IPS-NIHi11 (cell line): ENCODE measurements at places on chromosomes 16 and 17.

GRCh38 chr17:77546772-77547241, 406.0 kb downstream of the SEC14L1 start:
- DNase-seq = peak; percentile 65

- DNase-seq = peak; percentile 71
Measured at GRCh38 chr17:46822388-46822921, 4.0 kb upstream of the WNT3 start.

DNA sequence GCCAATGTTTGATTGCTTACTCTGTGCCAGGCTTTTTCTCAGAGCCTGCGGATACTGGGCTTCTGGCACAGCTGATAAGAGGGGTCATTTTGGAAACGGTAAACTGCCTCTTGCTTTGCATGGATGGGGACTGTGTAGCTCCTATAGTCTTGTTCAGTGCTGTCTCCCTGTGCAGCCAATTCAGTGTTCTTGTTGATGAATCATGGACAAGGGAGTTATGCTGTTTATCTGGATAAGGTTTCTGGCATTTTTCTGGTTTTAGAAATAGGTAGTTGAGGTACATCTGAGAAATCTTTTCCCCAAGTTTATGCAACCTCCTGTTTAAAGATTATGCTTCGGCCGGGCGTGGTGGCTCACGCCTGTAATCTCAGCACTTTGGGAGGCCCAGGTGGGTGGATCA, 16.7 kb upstream of the TANGO6 start:
- DNase-seq = no peak

DNA sequence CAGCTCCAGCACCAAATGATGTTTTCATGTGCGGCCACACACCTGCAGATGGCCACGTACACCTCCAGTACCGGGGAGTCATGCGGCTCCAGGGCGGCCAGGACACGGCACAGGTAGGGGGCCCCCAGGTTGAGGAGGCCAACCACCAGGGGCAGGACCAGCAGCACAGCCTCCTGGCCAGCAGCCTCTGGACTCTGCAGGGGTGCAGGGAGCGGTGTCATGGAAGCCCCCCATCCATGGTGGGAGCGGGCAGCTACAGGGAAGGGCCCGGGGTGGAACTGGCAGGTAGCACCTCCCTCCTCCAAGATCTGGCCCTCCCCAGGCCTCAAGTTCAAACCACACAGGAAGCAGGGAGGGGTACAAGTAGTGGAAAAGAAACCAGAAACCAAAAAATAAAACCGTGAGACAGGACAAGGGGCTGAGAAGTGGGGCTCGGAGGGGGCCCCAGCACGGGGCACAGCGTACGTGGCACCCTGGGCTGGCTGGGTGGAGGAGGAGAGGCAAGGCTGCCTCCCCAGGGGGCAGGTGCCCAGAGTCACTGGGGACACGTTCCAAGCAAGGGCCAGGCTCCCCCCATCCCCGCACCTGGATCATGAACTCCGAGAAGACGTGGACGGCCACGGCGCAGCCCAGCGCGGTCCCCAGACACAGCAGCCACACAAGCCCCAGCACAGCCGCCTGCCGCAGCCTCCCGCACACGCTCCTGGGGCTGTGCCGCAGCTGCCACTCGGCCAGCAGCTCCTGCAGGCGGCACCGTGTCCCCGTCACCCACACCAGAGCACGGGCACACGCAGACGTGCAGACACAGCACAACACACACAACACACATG, 7.4 kb downstream of the TMC6 start:
- no peak for DNase-seq

- DNase-seq = no peak
Measured at GRCh38 chr17:41910701-41911391, 7.9 kb downstream of the ACLY start.

DNA sequence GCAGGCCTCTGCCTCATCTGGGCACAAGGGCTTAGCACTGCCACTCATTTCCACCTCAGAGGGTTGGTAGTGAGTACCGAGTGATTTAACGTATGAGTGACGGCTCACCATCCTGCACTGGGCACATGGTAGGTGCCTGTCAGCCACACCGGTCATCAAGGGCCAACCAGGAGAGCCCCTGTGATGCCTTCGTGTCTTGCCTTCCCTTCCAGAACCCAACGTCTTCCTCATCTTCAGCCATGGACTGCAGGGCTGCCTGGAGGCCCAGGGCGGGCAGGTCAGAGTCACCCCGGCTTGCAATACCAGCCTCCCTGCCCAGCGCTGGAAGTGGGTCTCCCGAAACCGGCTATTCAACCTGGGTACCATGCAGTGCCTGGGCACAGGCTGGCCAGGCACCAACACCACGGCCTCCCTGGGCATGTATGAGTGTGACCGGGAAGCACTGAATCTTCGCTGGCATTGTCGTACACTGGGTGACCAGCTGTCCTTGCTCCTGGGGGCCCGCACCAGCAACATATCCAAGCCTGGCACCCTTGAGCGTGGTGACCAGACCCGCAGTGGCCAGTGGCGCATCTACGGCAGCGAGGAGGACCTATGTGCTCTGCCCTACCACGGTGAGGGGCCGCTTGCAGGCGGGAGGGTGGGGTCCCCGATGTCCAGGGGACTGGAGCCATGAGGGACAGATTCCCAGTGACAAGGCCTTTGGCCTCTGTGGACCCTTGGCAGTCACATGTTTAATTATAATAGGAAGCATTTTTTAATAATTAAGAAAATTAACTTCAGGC, 37.1 kb downstream of the MRC2 start:
- DNase-seq = no peak

DNA sequence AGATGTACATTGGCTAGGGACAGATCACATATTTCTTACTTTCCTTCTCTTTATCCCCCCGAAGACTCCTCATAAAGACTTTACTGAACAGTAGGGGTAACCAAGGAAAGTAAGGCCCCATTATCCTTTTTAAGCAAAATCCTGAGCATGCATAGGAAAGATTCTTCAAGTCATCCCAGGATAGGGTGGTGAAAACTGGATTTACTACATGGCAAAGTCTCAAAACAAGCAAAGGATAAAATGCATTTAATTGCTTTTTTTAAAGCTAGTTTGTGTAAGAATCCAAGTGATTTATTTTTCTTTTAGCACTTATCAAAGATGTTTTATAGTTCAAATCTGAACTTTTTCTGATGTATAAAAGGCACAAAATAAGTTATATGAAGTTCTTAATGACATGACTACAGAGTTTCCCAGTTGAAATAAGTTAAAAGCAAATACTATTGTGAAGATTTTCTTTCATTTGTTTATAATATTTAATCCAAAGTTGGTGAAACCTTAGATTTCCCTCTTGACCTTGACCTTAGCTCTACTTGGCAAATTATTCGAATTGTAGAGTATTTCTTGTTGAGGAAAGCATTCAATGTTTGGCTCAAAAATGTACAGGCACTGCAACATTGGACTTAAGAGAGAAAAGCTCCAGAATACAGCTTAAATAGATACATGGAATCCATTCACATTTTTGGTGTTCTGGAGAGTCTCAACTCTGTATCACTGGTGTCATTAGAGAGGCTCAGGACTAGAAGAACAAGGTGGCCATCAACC, 104.3 kb downstream of the ABCA8 start:
- no peak for DNase-seq

GRCh38 chr16:54160939-54161897, 125.4 kb downstream of the IRX3 start:
- no peak for DNase-seq

GRCh38 chr17:75539967-75540729, 14.7 kb downstream of the LLGL2 start:
- peak; percentile 14 for DNase-seq

DNA sequence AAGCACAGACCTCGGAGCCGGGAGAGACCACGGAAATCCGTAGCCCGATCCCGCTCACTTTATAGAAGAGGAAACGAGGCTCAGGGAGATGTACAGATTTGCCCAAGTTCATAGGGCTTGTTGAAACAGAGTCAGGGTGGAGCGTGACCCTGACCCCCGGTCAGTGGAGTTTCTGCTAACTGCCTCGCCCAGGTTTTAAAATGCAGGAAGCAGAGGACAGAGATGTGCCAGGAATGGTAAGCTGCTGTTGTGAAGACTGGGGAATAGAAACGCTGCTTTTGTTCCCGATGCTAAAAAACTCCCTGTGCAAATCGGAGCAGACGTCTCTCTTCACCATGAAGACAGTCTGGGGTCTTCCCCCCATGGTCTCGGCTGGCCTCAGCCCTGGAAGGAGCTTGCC, 403.0 kb downstream of the SEC14L1 start:
- DNase-seq = no peak

DNA sequence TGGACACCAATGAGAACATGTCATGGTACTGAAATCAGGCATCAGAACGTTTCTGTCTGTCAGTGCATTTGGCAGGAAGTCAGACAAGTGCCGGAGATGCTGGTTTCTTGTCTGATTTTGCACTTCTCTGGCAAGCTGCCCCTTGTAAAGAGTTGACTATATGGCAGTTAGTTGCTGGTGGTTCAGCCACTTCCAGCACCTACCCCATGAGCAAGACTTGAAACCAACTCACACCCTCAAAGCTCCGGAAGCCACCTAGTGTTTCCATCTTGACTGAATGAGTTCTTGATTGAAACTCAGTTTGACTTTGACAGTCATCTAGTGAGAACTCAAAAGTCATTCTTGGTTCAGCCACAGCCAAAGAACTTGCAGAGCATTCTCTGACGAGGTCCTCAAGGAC, 225.1 kb downstream of the SPECC1 start:
- no peak for DNase-seq
